ENCODE measurements at places on chromosomes 16 and 17.
A peak's percentile ranks its signal among the peaks of the same experiment; 100 is the strongest.

DNA sequence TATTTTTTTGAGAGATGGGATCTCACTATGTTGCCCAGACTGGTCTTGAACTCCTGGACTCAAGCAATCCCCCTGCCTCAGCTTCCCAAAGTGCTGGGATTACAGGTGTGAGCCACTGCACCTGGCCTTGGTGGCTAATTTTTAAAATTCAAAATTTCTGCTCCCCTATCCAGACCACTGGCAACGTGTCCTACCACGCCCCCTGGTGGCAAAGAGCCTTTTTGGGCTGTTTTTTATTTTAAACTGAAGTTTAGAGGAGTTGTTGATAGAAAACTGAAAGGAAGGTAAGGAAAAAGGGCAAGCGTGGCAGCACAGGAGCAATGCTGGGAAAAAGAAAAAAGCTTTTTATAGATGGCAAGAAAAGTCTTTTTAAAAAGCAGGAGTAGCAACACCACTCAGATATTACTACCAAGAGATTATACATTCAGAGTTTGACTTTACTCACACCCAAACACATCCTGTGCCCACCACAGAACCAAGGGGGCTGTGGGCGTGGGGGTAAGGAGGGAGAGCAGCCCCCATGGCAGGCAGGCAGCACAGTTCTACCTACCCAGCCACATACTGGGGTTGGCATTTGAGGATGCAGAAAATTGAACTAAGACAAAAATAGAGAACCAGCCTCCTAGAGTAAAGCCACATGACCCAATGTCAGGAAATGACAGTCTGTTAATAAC lies 4.2 kb upstream of the MXRA7 start:
- peak overlapping the region; percentile 94 for H3K27ac ChIP-seq
- H3K27me3 ChIP-seq, result no peaks in the 10 kb centered on the region
- peaks cover 38% of the 10 kb centered on the region for H3K4me1 ChIP-seq
- peak; percentile 75 for DNase-seq
- H3K4me3 ChIP-seq, result no peak overlapping the region

GRCh38 chr17:33647956-33648355 lies 354.9 kb upstream of the ASIC2 start:
- H3K4me1 ChIP-seq, result no peaks in the 10 kb centered on the region
- H3K27me3 ChIP-seq, result no peaks in the 10 kb centered on the region
- no peak overlapping the region for H3K4me3 ChIP-seq
- DNase-seq, result peak; percentile 7
- H3K36me3 ChIP-seq, result no peaks in the 10 kb centered on the region
- H3K27ac ChIP-seq, result no peak overlapping the region

DNA sequence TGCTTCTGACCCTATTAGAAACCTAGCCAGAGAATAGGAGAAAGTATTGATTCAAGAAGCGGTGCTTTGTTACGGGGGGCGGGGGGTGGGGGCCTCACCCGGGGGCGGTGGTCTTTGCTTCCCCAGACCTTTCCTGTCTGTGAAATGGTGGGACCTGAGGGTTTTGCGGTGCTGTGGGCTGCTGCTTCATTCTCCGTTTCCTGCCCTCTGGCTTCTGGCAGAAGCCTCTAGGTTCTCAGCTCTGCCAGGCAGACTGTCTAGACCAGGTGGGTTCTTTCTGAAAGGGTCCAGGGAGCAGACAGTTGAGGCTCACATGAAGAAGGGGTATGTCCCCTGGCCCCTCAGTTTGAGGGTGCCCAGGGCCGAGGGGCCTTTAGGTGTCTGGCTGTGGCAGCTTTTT lies 14.0 kb downstream of the GSE1 start:
- H3K27ac ChIP-seq, result peak overlapping the region; percentile 71
- no peak for DNase-seq
- H3K36me3 ChIP-seq, result peaks cover 3% of the 10 kb centered on the region
- H3K4me3 ChIP-seq, result no peak overlapping the region

DNA sequence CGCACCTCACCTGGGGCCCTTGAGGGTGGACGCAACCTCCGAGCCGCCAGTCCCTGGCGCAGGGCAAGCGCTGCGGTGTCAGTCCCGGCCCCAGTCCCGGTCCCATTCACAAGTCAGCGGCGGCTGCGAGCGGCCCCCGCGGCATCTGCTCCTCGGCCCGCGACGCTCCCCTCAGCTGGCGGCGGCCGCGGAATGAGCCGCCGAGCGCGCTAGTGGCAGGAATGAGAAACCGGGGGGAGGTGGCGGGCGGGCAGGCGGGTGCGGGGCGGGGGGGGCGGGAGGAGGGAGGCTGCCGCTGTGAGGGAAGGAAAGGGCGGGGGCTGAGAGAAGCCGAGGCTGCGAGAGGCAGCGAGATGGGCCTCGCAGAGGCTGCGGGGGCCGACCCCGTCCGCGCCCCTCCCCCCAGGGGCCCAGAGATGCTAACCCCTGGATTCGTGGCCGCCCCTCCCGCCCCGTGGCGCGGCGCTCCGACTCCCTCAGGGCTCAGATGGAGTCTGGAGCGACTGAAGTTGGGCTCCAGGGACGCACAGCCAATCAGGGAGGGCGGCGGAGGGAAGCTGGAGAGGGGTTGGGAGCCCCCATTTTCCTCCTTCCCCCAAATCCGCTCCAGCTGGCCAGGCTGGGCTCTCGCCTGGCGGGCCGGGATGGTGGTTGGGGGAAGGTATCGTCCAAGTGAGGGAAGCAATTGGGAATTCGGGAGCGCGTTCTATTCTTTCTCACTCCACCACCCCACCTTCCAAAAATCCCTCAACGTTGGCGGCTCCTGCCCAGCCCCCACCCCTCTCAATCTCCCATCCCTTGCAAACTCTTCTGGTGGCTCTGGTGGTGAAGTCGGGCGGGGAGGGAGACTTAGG lies at the start of gene CDH11:
TSS of gene CDH11 (minus strand) at position 194 of the 854 bp plus-strand sequence. CDS start 117,194 bp downstream, outside the sequence.
- peak within 1 kb of the TSS; percentile 89 for H3K27ac ChIP-seq
- H3K4me1 ChIP-seq, result peaks cover 27% of the 10 kb centered on the region
- peaks cover 13% of the 10 kb centered on the region for H3K36me3 ChIP-seq
- peak within 1 kb of the TSS; percentile 79 for H3K4me3 ChIP-seq

DNA sequence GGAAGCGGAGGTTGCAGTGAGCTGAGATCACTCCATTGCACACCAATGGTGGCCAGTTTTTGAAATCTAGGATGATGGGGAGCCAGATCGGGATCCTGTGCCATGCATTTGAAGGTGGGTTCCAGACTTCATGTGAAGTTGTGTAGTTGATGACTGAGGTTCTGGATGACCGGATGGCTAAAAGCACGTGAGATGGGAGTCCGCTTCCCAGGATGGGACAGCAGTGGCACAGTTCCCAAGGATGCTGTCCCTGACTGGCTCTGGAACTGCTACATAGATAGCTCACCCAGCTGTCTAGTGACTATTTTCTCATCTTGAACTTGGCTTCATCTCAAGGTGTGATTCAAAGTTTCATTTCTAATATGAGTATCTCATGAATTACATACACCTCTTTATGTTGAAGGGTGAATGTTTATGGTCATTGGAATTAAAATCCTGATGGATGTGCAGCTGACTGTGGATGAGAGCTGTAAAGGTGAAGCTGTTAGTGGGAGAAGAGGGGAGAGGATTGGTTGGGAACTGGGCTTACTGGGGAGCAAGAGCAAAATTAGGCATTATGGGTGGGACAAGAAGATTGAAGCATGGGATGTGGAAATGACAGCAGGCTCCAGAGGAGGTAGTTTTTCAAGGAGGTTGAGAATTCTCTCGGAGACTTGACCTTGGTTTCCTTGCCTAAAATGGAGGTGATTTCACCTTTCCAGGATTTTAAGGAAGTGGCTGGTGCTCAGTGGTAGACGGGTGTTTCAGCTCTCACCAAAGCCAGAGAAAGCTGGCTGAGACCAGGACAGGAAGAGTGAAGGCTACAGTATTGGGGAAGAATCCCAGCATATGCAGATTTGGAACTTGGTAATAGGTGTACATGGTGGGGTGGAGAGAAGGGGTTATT lies 8.2 kb downstream of the TUFM start:
- H3K4me1 ChIP-seq, result no peaks in the 10 kb centered on the region
- H3K36me3 ChIP-seq, result peaks cover 66% of the 10 kb centered on the region

DNA sequence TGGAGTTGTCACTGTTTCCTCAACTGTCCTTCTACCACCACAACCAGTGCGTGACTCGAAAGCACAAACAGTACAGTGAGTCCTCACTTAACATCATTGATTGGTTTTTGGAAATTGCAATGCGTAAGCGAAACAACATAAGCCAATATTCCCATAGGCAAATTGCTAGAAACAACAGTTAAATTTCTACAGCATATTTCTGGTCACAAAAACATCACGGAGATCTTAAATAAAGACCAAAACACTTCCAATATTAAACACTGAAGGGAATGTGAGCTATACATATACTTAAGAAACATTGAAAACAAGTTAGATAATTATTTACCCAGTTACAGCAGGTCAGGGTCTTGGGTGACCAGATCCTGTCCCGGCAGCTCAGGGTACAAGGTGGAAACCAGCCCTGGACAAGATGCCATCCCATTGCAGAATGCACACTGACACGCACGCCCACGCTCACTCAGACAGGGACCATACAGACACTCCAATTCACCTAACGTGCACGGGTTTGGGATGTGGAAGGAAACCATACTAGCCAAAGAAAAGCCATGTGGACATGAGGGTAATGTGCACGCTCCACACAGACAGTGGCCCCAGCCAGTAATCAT lies 4.7 kb downstream of the SLC13A5 start:
- no peaks in the 10 kb centered on the region for H3K4me1 ChIP-seq
- no peaks in the 10 kb centered on the region for H3K36me3 ChIP-seq
- DNase-seq, result no peak
- no peak overlapping the region for H3K4me3 ChIP-seq
- H3K27ac ChIP-seq, result no peak overlapping the region

DNA sequence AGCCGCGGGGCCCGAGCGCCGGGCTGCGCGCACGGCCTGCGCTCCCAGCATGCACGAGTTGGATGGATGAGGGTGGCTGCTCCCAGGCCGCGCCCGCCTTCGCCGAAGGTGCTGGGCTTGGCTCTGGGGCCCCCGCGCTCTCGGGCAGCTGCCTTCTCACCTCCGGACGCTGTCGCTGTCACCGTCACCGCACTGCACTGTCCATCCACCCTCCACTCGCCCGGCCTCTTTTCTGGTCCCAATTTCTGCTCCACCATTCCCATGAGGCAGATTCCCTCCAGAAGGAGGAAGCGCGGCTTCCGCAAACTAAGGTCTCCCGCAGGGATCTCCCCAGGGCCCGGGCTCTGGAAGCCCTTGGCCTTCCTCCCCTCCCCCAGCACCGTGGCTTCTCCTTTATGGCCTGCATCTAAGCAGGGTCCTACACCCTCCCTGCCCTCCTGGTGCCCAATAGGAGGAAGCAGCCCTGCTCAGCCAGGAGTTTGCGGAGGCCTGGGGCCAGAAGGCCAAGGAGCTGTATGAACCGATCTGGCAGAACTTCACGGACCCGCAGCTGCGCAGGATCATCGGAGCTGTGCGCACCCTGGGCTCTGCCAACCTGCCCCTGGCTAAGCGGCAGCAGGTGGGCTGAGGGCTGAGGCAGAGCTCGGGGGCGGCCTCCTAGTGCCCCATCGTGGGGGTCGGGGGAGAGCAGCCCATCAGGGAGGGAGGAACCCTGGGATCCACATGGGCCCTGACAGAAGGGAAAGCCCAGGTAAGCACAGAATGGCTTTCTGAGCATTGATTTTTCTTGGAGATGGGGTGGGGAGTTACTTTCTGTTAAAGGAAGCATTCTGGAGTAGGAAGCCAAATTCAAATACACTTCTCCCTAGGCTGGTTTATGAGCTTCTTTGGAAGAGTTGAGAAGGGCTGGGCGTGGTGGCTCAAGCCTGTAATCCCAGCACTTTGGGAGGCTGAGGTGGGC lies 899 bp downstream of the ACE start:
- no peak overlapping the region for H3K27ac ChIP-seq
- DNase-seq, result peak; percentile 76
- H3K27me3 ChIP-seq, result no peaks in the 10 kb centered on the region
- H3K4me3 ChIP-seq, result peak overlapping the region; percentile 55
- peaks cover 31% of the 10 kb centered on the region for H3K4me1 ChIP-seq

GRCh38 chr16:17432901-17433576 lies 37.7 kb downstream of the XYLT1 start:
- H3K4me3 ChIP-seq, result no peak overlapping the region
- H3K27me3 ChIP-seq, result no peaks in the 10 kb centered on the region
- no peaks in the 10 kb centered on the region for H3K36me3 ChIP-seq
- H3K4me1 ChIP-seq, result no peaks in the 10 kb centered on the region

GRCh38 chr17:43477832-43478634 lies 5.7 kb upstream of the DHX8 start:
- H3K4me1 ChIP-seq, result no peaks in the 10 kb centered on the region
- no peaks in the 10 kb centered on the region for H3K36me3 ChIP-seq
- no peak overlapping the region for H3K4me3 ChIP-seq
- DNase-seq, result no peak
- no peak overlapping the region for H3K27ac ChIP-seq

DNA sequence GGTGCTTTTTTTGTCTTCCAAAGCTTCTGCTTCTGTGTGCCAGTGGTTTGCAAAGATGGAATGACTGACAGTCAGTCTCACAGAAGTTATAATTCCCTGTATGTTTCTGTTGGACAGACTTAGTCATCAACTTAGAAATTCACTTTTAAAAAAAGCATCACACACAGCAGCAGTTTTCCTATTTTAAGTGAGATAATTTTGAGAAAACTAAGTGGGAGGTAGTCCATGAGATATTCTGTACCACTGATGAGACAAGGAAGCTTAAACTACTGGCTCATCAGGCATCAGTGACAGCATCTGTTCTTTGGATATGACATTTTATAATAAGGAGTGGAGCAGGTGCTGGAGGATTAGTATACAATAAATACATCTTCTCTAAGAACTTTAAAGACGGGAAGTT lies 20.0 kb downstream of the CNP start:
- peaks cover 44% of the 10 kb centered on the region for H3K36me3 ChIP-seq
- no peak for DNase-seq
- no peaks in the 10 kb centered on the region for H3K27me3 ChIP-seq
- no peaks in the 10 kb centered on the region for H3K4me1 ChIP-seq
- no peak overlapping the region for H3K27ac ChIP-seq
- no peak overlapping the region for H3K4me3 ChIP-seq

GRCh38 chr16:12340151-12340733 lies 363.7 kb downstream of the SNX29 start:
- H3K4me1 ChIP-seq, result no peaks in the 10 kb centered on the region
- no peaks in the 10 kb centered on the region for H3K36me3 ChIP-seq
- DNase-seq, result no peak
- no peak overlapping the region for H3K4me3 ChIP-seq

DNA sequence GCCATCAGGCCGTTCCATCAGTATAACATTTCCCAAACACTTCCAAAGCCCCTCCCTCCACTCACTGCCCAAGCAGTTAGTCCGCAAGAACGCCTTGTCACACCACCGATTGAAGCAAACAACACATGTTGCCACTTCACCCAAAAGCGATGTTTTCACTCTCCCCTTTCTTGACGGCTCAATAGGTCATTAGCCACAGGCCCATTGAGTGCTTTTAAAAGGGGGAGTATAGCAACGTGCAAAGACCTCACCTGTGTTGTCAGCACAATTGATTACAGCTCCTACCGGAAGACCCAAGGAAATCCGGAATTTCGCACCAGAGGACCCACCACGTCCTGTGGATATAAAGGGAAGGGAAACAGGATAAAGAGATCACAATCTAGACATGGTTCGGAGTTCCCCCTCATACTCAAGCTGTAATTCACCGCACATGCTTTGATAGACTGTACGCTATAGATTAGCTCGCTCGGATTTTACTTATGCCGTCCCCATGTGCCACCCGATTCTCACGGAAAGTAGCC lies 690 bp downstream of the RPL23 start:
- H3K27ac ChIP-seq, result peak overlapping the region; percentile 89
- no peaks in the 10 kb centered on the region for H3K4me1 ChIP-seq
- DNase-seq, result no peak
- H3K36me3 ChIP-seq, result peaks cover 52% of the 10 kb centered on the region

Data from A673 (cell line).